ENCODE measurements at places on chromosomes 13 and 19.

- no peak for DNase-seq
Observed at GRCh38 chr13:50651922-50652321, 191.6 kb downstream of the DLEU7 start.

GRCh38 chr19:10517361-10517759, at the start of gene S1PR5:
Gene S1PR5 (minus strand): TSS chr19:10517447. CDS start chr19:10515011, 2,436 bp downstream.
- DNase-seq: no peak

- DNase-seq: no peak
Observed at GRCh38 chr13:103883164-103883563, 816.9 kb upstream of the SLC10A2 start.

DNA sequence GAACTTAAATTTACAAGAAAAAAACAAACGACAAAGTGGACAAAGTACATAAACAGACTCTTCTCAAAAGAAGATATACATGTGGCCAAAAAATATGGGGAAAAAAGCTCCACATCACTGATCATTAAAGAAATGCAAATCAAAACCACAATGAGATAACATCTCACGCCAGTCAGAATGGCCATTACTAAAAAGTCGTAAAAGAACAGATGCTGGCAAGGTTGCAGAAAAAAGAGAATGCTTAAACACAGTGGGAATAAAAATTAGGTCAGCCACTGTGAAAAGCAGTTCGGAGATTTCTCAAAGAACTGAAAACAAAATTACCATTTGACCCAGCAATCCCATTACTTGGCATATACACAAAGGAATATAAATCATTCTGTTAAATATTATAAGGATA, 132.7 kb downstream of the UGGT2 start:
- DNase-seq: no peak

GRCh38 chr13:111954661-111955411, 112.1 kb upstream of the SOX1 start:
- DNase-seq: no peak

GRCh38 chr13:114017966-114018365, 44.1 kb upstream of the C13orf46 start:
- no peak for DNase-seq

DNA sequence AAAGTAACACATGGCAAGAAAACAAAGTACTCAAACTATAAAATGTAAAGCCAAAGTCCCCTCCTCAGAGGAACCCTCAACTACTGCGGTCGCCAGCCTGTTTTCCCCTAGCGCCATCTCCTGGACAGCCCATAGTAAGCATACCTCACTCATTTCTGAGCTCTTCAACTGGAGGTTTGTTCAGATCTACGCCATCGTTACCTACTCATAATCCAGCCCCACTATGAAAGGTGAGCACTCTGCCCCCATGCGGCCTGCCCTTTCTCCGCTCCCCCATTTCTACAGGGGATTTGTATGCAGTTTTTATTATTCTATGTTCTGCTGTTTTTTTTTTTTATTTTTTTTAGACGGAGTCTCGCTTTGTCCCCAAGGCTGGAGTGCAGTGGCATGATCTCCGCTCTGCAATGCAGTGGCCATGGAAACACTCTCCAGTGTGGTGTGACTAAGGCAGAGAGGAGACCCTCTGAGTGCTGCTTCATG, 26.2 kb downstream of the OPA3 start:
- DNase-seq: peak; percentile 36

- DNase-seq: no peak
Observed at GRCh38 chr13:42478531-42479156, 95.3 kb upstream of the TNFSF11 start.

GRCh38 chr13:86193281-86193680, 394.1 kb upstream of the SLITRK6 start:
- no peak for DNase-seq

GRCh38 chr13:93004919-93005318, 221.7 kb upstream of the GPC6 start:
- DNase-seq: no peak

DNA sequence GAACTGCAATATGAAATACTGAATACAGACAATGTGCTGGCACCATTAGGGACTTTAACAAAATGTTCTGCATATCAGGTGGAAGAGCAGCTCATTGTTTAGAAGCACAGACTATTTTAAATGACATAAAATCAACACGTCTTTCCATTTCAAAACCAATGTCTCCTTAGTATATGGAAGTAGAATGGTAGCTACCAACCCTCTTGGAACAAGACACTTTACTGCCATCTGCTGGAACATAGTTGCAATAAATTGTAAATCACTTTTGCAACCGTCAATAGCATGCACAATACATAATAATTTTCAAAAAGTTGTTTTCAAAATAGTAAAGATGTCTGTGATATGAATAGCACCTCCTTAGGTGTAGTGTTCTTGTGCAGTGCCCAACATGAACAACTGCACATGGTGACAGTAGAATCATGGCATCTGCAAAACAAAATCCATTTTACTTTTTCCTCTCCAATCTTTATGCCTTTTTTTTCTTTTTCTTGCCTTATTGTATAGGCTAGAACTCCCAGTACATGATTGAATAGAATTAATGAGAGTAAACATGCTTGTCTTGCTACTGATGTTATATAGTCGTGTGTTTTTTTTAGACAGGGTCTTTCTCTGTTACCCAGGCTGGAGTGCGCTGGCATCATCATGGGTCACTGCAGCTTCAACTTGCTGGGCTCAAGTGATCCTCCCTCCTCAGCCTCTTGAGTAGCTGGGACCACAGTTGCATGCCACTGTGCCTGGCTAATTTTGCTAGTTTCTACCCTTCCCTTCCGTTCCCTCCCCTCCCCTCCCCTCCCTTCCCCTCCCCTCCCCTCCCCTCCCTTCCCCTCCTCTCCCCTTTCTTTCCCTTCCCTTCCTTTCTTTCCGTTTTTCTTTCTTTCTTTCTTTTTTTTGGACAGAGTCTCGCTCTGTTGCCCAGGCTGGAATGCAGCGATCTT, 7.8 kb upstream of the LYPD5 start:
- no peak for DNase-seq

DNA sequence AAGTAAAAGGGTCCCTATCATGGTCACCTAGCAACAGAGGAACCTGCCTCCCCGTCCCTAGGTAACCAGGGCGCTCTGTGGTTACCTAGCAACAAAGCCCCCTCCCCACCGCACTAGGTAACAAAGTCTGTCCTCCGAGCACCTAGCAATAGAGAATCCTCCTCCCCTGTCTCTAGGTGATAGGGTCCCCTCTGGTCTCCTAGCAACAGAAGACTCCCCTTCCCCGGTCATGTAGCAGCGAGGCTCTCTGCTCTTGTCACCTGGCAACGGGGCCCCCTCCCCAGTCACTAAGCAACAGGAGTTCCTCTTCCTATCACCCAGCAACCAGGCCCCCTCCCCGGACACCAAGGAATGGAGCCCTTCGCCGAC, 307 bp downstream of the JOSD2 start:
- DNase-seq: no peak

DNA sequence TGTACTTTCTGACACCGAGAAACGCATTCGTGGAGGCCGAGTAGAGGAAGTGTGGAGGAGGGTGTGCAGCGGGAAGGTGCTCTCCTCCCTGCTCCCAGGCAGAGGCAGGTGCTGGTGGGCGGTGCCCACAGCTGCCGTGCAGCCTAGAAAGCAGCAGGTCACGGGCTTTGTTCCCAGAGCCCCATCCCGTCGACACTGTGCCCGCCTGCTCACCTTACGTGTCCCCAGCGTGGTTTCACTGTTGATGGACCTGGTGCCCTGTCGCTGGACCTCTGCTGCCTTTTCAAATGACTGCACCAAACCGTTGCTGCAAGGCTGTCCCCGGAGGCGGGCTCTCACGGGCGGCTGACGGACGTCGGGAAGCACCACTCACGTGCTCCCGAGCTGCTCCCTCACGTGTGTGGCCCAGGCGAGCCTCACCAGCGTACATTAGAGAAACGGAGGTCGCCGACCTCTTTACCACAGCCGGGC, 20.8 kb downstream of the PLEKHJ1 start:
- DNase-seq: no peak

- DNase-seq: no peak
Observed at GRCh38 chr13:22893777-22894176, 287.0 kb upstream of the SGCG start.

DNA sequence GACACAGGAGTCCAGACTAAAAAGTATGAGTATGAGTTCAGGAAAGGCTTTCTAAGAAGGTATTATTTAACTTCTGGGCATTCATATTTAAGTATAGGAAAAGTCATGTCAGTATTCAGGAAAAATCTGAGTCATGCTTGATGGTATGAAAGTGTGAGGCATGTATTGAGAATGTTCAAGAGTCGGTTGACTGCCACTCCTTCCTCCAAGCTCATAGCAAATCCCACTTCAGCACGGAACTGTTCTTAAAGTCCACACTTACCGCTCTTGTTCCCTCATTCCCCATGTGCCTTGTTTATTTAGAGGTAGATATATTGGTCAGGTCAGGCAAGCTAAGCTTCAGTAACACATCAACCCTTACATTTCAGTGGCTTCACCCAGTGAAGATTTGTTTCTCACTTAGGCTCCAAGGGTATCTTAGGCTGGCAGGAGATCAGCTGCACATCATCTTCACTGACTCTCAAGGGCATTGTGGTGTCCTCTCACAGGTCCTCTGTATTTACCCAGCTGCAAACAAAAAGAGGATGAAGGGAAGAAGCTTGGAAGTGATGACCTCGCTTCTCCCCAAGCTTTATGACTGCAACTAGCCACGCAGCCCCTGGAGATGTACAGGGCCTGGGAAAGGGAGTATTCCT, 1189.2 kb downstream of the EFNB2 start:
- no peak for DNase-seq
